GM06990 (cell line): ENCODE measurements at places on chromosomes 11 and 22.

- peak; percentile 41 for DNase-seq
Measured at GRCh38 chr11:46315033-46315738, 32.1 kb upstream of the DGKZ start.

- DNase-seq: no peak
Measured at GRCh38 chr11:111426617-111427016, 47.5 kb upstream of the POU2AF1 start.

DNA sequence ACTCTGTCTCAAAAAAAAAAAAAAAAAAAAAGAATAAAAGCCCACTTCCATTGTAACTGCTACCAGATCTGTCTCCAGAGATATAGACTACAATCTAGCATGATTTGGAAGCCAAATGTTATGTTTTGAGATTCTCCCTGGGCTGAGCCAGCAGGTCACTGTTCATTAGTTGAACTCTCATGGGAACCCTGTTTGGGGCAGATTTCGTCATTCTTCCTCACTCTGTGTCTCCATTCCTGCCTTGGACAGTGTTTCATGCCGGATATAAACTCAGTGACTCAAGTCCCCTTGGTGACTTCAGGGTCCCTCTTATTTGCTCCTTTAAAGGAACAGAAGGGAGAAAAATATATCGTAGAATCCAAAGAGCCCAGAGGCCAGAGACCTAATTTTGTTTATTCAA, 378.1 kb downstream of the LARGE1 start:
- DNase-seq: no peak

DNA sequence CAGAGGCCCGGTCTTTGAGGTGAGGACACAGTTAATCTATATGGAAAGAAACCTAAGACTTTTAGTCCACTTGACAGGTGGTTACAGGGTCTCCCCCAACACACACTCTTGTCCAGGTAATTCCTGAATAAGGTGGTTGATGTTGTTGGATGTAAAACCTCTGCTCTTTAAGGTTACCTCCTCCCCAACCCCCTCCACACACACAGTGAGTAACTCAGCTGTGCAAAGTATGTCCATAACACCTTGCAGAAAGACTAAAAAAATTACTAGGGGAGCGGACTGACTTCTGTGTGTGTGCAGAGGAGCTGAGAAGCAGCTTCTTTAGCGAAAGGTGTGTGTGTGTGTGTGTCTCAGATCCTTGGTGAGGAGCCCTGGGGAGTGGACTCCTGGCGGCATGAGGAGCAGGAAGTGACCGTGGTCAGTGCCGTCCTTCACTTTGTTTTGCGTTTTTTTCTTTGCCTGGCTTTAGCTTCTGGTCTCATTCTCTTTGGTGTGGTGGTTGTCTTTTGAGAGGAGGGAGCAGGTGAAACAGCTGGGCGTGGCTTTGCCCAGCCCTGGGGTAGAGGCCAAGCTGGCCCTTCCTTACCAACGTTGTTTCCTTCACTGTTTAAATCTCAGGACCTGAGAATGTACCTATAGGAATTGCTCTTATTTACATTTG, 1.7 kb downstream of the ZBED4 start:
- no peak for DNase-seq
